Fibroblast of lung (primary cell): ENCODE measurements at places on chromosomes 5 and 9. TPM values are rescaled to one million over a fixed set of nuclear protein-coding genes. Genes with fewer than 3 reads are reported as not detected.

GRCh38 chr9:134438195-134438788, 112.0 kb downstream of the RXRA start:
- H3K4me1 ChIP-seq: peaks cover 18% of the 10 kb centered on the region
- peaks cover 3% of the 10 kb centered on the region for H3K36me3 ChIP-seq
- no peak for DNase-seq
- peaks cover 3% of the 10 kb centered on the region for H3K27me3 ChIP-seq

DNA sequence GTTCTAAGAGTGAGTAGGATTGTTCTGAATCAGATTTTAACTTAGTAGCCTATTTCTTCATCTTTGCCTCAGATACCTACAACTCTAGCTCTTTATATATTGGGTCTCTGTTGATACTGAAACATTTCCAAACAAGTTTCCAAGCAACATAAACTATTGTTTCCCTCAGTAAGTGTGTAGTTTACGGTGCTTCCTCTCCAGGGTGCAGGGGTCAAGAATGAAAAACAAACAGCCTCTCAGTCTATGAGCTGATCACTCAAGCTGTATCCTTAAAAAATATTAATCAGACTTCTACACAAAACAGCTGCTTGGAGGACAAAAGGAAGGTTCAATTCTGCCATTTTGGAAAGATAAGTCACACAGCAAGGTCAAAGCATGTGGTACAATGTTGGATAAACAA, 75.0 kb downstream of the ADAMTS12 start:
- peak; percentile 75 for DNase-seq
- no peak overlapping the region for H3K4me3 ChIP-seq
- H3K27ac ChIP-seq: no peak overlapping the region
- peaks cover 2% of the 10 kb centered on the region for H3K36me3 ChIP-seq
- H3K4me1 ChIP-seq: peaks cover 4% of the 10 kb centered on the region

- H3K36me3 ChIP-seq: no peaks in the 10 kb centered on the region
- DNase-seq: no peak
- no peaks in the 10 kb centered on the region for H3K4me1 ChIP-seq
- no peak overlapping the region for H3K27ac ChIP-seq
- H3K4me3 ChIP-seq: no peak overlapping the region
Measured at GRCh38 chr5:114089259-114089658, 272.6 kb upstream of the KCNN2 start.

GRCh38 chr5:154418344-154418820, 27.4 kb upstream of the SAP30L start:
- no peaks in the 10 kb centered on the region for H3K4me1 ChIP-seq
- no peaks in the 10 kb centered on the region for H3K27me3 ChIP-seq
- H3K36me3 ChIP-seq: peaks cover 2% of the 10 kb centered on the region
- H3K27ac ChIP-seq: no peak overlapping the region
- peak; percentile 51 for DNase-seq
- no peak overlapping the region for H3K4me3 ChIP-seq

The ADGRV1 gene
- total RNA-seq: under 0.01 and 0.17 TPM in 2 replicates
